Left ventricle myocardium superior (tissue), 1 donor: ENCODE measurements at places on chromosomes 12 and 14. TPM values are rescaled to one million over a fixed set of nuclear protein-coding genes. Genes with fewer than 3 reads are reported as not detected.

DNA sequence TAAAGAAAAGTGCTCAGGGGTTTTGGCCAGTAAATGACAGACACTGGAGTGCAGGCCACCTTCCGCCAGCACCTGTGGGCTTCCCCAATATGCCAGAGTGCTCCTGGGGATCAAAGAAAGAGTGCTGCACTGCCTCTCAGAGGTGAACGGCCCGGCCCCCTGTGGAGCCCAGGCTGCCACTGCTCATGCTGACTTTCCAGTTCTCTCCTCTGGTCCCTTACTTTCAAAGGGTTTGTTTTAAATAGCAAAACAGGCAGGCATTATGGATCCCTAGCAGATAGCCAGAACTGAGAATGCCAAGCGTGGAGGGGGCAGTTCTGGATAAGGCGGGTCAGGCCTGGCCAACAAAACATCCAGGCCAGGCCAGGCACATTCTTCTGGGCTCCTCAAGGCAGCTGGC is 59.6 kb downstream of the MDM2 start:
- no peak for DNase-seq

DNA sequence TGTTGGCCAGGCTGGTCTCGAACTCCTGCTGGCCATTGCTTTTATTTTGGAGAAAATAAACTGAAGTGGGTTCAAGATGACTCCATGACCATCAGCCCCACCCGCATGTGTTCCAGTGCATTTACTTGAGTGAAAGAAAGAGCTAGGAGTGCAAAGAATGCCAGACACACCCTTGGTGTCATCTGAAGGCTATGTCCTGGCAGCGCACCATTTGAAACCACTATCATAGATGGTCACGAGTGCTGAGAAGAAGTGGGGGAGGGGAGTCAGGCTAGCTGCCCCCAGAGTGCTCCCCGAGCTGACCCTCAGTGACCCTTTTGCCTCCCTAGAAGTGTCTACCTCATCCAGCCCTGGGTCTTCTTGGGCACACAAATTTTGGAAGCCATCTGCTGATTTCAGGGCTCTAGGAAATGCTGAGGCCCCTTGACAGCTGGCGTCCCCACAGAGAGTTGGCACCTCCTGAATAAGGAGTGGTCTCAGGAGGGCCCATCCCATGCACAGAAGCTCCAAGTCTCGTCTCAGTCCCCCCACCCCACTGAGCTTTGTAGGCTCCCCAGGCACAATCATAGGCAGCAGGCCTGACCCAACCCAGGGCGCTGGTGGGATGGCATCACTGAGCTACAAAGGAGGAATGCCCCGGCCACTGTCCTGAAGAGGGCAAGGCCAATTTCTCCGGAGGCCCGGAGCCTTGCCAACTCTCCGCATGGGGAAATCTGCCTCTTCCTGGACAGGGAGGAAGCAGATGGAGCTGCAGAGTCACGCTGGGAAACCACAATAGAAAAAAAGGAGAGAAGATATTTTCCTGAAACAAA is 28.0 kb downstream of the PXN start:
- peak; percentile 87 for DNase-seq

GRCh38 chr14:105059035-105059924 is 6.0 kb downstream of the GPR132 start:
- peak; percentile 46 for DNase-seq

GRCh38 chr12:69284131-69284530 is 44.8 kb downstream of the CPSF6 start:
- peak; percentile 87 for DNase-seq

DNA sequence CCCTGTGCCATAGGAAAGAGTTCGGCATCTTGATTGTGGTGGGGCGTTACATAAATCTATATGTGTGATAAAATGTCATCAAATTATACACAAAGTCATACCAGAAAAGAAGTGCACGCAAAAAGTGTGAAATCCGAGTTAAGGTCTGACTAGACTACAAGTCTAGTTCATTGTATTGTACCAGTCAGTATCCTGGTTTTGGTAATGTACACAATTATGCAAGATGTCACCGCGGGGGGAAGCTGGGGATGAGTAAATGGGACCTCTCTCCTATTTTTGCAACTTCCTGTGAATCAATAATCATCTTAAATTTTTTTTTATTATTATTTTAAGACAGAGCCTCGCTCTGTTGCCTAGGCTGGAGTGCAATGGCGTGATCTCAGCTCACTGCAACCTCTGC is 43.2 kb upstream of the BCL11B start:
- DNase-seq, result no peak

DNA sequence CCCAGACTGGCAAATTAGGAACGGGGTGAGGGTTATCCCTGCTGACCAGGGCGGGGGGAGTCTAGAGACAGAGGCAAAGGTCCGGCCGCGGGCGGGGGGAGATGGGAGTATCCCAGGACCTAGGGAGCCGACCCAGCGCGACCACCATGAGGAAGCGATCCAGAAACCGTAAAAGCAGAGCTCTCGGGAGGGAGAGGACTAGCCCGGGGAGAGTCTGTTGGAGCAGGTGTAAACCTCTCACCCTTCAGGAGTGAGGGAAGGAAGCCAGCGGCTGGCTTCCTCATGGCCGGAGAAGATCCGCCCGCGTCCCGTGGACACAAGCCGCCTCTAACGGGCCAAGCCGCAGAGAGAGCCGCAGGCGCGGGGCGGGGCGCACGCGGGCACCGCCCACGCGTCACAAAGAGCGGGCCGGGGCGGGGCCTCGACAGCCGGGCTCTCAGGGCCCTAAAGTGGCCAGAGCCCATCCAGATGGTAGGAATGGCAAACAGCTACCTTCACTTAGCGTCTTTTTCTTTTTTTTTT is at the start of gene ACRBP:
Gene ACRBP (minus strand): TSS at position 350 of the 522 bp plus-strand sequence. CDS start 66 bp downstream, at position 284.
- DNase-seq, result peak; percentile 94

DNA sequence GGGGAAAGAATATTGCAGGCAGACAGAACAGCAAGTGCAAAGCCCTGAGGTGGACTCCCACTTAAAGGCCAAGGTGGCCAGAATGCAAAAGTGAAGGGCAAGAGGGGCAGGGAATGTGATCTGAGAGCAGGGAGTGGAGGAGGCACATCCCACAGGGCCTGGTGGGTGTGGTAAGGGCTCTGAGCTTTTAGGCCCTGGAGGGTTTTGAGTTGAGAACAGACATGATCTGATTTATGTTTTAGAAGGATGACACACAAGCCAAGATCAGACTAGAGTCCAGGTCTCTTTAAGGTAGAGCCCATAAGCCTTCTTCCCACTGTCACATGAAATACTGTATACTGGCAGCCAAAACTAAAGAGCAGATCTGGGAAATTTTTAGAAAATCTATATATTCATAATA is 162.5 kb downstream of the SLC38A4 start:
- DNase-seq, result no peak

DNA sequence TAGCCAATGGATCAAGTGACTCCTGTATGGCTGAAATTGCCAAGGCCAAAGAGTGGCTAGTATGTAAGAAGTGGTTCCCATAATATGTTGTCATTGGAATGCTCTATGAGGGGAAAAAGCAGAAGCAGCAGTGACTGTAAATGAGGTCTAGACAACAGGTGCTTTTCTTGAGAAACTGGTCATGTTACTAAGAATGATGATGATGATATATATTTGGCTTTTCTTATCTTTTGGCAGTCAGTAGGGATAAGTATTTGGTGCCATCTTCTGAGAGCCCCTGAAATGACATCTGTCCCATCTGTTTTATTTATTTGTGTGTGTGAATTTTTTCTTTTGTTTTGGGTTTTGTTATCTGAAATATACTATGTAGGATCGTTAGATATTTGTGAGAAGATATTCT is 141.7 kb downstream of the SYT1 start:
- no peak for DNase-seq

- DNase-seq, result no peak
Observed at GRCh38 chr12:57694459-57695019, 607 bp downstream of the OS9 start.

DNA sequence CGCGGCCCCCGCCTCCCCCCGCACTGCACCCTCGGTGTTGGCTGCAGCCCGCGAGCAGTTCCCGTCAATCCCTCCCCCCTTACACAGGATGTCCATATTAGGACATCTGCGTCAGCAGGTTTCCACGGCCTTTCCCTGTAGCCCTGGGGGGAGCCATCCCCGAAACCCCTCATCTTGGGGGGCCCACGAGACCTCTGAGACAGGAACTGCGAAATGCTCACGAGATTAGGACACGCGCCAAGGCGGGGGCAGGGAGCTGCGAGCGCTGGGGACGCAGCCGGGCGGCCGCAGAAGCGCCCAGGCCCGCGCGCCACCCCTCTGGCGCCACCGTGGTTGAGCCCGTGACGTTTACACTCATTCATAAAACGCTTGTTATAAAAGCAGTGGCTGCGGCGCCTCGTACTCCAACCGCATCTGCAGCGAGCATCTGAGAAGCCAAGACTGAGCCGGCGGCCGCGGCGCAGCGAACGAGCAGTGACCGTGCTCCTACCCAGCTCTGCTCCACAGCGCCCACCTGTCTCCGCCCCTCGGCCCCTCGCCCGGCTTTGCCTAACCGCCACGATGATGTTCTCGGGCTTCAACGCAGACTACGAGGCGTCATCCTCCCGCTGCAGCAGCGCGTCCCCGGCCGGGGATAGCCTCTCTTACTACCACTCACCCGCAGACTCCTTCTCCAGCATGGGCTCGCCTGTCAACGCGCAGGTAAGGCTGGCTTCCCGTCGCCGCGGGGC is at the start of gene FOS:
Gene FOS (plus strand): TSS at position 407 of the 731 bp plus-strand sequence. CDS start 155 bp downstream, at position 562.
- DNase-seq, result peak; percentile 92

DNA sequence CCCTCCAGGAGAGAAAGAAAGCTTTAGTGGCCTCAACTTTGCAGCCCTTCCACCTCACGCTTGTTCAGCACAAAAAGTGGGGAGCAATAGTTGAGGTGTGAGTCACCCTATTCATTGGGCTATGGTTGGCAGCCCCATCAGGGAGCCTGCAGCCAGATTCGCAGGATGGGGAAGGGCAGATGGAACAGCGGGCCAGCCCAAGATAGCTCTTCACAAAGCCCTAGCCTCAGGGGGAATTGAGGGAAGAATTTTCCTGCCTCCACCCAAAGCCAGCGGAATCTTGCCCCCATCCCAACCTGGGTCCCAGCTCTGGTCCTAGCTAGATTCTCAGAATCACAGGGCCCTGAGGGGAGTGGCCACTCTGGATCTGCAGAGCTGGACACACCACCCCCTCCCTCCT is 3.6 kb upstream of the KRT5 start:
- DNase-seq, result no peak

DNA sequence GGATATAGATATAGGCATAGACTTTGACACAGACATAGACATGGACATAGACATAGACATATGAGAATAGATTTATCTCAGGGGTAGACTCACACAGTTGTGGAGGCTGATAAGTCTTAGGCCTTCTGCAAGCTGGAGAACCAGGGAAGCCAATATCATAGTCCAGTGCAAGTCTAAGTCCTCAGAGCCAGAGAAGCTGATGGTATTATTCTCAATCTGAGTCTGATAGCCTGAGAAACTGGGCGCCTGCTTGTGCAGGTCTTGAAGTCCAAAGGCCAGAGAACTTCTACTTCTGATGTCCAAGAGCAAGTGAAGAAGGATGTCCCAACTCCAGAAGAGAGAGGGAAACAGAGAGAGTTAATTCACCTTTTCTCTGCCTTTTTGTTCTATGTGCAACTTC is 476.5 kb downstream of the SLC6A15 start:
- no peak for DNase-seq

DNA sequence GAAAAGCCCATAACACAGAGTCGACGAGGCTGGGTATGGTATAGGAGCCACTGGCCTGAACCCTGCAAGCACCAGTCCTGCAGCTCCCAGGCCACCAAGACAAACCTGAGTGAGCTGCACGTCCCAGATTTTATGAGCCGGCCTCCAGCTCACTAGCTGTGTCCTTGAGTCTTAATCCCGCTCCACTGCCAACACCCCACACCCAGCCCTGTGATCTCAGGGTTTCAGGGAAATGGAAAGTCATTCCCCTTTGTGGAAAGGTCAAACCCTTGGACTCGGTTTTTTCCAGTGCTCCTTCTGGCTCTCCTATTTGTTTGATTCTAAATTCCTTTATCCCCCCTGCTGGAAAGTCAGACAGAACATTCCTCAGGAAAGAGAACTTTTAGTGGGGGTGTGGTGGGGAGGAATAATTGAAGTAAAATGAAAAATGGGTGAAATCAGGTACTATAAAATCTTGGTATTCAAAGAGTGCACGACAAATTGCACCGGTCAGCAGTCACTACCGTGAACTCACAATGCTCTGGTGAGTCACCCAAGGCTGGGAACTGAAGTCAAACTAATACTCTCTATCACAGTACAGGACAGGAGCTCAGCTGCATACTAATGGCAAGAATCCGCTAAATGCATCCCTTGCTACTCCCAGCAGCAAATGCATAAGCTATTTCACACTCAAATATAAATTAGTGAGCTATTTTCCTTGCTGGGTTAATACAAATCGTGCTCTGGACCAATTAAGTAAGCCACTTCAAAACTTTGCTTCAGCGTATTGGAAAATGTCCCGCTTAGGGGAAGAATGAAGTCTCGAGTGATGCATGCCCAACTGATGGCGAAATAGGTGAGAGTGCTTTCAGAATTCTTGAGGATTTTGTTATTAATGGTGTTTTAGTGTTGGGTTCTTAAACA is 9.0 kb downstream of the PITPNM2 start:
- peak; percentile 63 for DNase-seq

- DNase-seq, result no peak
Observed at GRCh38 chr12:24268663-24269186, 319.3 kb upstream of the SOX5 start.

DNA sequence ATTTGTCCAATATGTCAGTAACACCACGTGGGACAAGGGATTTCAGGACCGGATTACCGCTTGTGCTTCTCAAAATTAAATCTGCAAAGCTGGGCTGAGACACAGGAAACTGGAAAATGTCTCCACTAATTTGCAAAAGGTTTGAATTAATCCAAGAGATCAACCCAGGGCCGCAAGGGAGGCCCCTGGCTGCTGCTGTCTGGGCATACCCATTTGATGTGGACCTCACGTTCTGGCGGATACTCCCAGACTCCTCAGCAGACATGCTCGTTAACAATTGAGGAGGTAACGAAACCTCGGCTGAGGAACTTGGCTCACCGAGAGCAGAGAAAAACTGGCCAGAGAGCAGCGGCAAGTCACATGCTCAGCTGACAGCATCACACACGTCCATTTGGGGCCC is 180.6 kb downstream of the SLC15A4 start:
- no peak for DNase-seq

- no peak for DNase-seq
Observed at GRCh38 chr14:34170882-34171281, 220.0 kb upstream of the EGLN3 start.

GRCh38 chr12:76265424-76266180 is 82.6 kb downstream of the BBS10 start:
- no peak for DNase-seq

The ANO4 gene
- total RNA-seq, result 0.32 TPM

The MDGA2 gene
- total RNA-seq, result not detected

The AVPR1A gene
- 1.9 TPM for total RNA-seq

The COCH gene
- total RNA-seq, result 0.50 TPM

The SERPINA6 gene
- total RNA-seq, result not detected

The RERG gene
- 3.8 TPM for total RNA-seq

The PZP gene
- 0.35 TPM for total RNA-seq

The ACVRL1 gene
- total RNA-seq, result 31.7 TPM

The PSME1 gene
- 137 TPM for total RNA-seq

The PRB2 gene
- not detected for total RNA-seq

The AKAP5 gene
- 0.30 TPM for total RNA-seq

The OR6C3 gene
- not detected for total RNA-seq

The KLRK1 gene
- total RNA-seq, result not detected
